ENCODE measurements at places on chromosomes 11 and 22.

DNA sequence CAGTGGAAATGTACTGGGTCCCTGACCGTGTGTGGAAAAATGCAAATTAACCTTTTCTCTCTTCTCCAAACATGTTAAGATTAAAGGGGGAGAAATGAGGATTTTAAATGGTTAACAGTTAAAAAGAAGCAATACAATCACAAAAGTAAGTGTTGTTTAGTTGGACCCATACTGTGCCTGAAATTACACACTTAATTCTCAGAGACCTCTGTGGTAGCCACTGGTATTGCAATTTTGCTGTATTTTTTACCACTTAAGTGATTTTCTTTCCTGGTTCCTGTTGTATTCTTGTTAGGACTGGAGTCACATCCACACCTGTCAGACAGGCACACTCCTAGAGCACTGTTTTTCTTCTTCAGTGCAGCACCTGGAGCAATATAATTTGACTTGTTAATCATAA is 179.6 kb upstream of the PDGFD start:
- peak; percentile 22 for DNase-seq

- DNase-seq, result no peak
Measured at GRCh38 chr22:50463188-50463900, 11.5 kb downstream of the SBF1 start.

DNA sequence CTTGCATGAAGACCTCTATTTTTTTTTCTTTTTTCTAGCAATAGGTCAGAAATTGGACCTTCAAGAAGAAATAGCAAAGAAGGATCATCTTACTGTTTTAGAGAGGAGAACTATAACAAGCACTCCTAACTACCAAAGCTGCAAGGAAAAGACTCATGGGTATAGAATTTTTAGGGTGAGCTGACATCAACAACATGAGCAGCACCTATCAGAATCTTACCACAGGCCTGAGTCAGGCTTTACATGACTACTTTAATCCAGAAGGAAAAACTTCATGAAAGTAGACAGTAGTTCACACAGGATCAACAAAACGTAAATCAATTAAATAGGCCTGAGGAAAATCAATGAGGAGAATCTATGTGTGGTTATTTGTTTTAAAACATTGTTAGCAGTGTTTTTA is 130.5 kb downstream of the FAM76B start:
- DNase-seq, result no peak

DNA sequence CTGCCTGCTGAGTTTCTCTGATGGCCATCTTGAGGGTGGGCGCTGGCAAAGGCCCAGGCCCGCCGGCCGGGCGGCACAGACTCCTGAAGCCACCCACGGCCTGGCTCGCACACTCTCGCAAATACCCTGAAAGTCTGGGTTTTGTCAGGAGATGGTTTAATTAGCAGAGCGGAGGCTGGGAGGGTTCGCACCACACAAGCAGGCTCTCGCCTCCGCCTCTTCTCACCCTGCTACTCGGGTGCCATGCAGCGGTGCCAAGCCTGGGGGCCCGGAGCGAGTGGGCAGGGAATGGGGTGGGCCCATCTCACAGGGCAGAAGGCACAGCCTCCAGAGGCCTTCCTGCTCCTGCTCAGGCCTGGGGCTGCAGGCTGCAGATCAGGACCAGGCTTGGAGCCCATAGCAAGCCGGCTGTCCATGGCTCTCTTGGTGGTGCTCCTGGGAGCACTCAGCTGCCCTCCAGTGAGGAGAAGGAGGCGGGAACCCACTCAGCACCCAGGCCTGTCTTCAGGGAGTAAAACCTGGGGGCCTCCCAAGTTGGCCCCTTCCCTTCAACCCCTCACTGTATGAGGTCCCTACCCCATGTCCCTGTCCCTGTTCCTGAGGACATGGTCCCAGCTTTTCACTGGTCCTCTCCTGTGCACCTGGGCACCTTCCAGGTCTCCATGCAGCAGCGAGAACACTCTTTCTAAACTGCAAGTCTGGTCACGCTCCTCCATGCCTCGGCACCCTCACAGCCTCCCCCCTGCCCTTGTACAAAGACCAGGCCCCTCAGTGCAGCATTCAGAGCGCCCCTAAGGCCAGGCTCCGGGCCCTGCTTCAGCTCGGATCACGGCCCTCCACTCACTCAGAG is 62.0 kb downstream of the FLRT1 start:
- DNase-seq, result no peak

- DNase-seq, result peak; percentile 94
Measured at GRCh38 chr11:75562048-75562835, at the start of gene SERPINH1. Gene SERPINH1, plus strand, starts transcription at chr11:75562253. Its CDS starts 4,097 bp downstream, at chr11:75566350.

DNA sequence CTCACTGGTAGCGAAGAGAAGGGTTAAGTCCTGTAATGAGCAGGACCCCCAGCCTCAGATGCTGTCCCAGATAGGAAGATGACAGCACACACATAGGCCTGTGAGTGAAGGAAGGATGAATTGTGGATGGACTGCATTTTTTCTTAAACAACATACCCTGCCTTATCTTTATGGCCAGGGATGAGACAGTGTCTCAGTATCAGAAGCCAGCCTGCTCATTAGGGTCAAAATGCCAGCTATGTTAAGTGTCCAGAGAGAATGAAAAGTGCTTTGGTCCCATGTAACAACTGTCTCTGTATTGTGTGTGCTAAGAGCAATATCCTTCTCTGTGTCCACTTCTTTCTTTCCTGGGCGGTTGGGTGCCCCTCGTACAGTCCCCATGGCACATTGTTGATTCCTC is 30.2 kb downstream of the PPFIBP2 start:
- no peak for DNase-seq

- peak; percentile 85 for DNase-seq
Measured at GRCh38 chr22:31561238-31561887, 65.0 kb downstream of the SFI1 start.

DNA sequence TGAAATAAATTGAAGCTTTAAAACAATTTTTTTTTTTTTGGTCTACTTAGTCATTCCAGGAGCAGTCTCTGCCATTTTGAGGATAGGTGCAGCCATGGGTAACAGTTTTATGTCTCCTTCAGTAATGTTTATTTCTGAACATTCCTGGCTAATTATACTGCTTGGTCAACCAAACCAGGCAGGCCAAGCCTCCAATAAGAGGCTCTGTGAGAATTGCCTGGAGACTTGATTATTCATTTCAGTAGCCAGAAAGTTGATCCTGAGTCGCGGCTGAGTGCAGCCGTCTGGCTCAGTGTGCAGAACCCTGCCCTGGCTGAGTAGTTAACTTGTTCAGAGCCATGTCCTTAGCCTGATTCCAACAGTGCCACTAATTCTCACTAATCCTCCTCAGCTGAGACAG is 364.0 kb upstream of the FAT3 start:
- no peak for DNase-seq

DNA sequence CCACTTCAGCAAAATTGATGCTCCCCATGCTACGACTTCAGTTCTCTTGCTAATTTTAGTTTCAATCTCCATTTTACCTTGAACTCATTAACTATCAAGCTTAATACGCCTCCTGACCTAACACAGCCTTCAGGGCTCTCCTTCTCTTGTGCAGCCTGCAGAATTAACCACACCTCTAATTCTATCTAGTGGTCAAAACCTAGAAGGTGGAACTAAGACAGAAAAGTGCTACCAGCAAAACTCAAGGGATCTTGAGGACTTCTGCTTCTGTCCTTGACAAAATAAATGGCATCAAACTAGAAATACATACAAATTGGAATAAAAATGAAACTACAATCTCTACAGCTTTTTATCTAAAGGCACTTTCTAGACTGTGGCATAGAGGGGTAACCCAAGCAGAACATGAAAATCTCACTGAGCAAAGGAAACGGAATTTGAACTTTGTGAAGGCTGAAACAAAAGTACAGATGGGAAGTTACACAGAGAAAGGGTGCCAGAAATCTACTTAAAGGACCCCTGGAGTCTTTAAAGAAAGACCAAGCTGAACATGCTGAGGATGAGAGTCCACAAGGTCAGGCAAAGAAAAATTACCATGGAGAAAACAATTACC is 10.7 kb downstream of the CWF19L2 start:
- DNase-seq, result no peak

DNA sequence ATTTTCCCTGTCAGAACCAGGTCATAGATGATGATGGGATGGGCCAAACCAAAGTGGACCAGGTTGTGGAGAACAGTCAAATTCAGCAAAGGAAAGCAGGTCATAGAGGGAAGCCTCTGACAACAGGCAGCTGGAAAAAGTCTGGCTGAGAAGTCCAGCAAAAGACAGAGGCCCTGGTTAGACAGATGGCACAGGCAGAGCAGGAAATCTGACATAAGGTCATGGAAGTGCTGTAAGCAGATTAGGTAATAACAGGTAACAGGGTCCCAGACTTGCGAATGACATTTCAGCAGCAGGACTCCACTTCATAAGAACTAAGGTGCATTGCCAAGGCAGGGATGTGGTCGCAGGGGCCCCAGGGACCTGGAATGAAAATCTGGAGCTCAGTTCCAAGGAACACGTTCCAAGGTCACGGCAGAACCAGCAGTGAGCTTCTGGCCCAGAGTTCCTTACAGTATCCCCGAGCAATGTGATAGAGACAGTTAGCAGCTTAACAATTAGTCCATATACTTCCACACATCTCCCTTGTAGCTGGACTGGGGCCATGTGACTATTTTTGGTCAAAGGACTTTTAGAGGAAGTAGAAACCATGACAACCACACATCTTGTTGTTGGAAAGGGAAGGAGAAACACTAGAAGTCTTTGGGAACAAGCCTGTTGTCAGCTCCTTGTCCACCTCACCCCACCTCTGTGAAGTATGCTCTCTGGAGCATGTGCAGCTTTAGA is 75.4 kb downstream of the ME3 start:
- DNase-seq, result no peak

DNA sequence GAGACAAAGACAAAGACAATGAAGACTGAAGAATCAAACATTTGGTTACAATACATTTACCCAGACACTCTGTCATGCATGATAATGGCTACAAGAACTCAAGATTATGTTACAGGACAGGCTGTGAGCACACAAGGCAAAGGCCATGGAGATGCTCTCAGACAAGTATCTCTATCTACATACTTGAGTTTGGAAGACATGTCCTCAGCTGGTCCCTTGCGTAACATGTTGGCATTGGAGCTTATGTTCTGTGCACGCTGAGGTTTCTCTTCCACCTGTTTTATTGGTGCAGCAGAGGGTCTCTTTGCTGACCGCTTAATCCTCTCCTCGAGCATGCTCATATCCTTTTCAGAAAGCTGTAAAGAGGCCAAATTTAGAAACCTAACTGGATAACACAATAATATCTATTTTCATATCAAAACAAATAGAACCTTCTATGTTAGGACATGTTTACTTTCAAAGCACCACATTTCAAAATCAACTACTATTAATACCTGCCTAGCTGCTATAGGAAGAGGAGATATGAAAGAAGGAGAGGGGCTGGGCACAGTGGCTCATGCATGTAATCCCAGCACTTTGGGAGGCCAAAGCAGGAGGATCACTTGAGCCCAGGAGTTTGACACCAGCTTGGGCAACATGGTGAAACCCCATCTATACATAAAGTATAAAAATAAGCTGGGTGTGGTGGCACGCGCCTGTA is 41.6 kb downstream of the F2 start:
- no peak for DNase-seq

- peak; percentile 40 for DNase-seq
Measured at GRCh38 chr11:111177037-111177871, 68.3 kb upstream of the POU2AF2 start.

- peak; percentile 12 for DNase-seq
Measured at GRCh38 chr11:69290806-69291205, 3.1 kb upstream of the MYEOV start.

DNA sequence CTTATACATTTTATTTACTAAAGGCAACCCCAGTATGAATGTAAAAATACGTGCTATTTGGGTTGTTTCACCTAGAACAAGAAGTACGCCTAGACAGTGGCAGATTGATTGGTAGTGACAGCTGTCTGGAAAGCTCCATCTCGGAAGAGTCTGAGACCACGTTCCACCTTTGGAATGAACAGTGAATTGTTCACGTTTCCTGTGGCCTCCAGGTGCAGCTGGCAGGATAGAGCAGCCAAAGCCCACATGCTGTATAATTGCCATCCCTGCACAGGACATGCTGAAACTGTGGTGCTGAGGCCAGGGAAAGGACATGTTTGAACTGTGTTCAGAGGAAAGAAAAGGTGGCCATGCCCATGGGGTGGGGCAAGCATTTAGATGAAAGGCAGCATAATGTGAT is 218.7 kb upstream of the MTNR1B start:
- no peak for DNase-seq

DNA sequence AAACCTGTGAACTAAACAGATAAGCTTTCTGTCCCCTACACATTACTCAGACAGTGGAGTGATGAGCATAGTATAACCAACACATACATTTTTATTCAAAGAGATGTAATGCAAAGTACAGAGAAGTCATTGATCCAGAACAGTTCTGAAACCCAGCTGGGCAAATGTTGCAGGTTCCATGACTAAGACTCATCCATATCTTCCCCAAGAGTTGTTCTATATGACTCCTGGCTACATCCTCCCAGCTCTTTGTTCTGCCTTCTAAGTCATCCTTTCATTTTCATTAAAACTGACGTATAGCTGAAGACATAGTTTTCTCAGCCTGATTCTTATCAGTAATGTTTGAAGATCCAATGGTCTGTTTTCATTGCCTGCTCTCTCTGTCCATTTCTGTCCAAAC is 47.3 kb downstream of the PLAAT5 start:
- DNase-seq, result no peak

DNA sequence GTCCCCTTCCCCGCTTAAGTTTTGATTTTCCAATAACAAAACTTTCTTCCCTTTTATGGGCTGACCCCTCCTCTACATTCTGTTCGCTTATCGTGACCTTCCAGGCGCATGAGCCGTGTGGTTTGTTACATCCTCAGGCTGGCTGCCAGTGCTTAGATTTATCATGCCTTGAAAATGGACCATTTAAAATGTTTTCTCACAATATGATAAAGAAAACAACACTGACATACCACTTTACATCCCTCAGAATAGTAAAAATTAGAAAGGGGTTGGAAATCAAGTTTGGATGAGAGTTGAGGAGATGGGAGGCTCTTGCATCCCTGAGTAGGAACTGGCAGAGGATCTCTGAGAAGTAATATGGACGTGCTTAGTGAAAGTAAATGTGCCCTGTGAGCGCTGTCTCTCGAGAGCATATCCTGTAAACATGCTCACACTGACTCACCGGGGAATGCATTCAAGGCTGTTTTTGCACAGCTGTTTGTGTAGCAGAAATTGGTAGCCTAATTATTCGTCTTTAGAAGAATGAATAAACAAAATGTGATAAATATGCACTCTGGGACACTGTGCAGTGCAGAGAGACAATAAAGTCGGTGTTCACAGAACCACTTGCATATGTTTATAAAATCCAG is 17.1 kb upstream of the TOLLIP start:
- DNase-seq, result no peak

GRCh38 chr11:62497132-62497801 is 49.3 kb downstream of the AHNAK start:
- peak; percentile 81 for DNase-seq
